ENCODE measurements at places on chromosomes 2 and 18.

DNA sequence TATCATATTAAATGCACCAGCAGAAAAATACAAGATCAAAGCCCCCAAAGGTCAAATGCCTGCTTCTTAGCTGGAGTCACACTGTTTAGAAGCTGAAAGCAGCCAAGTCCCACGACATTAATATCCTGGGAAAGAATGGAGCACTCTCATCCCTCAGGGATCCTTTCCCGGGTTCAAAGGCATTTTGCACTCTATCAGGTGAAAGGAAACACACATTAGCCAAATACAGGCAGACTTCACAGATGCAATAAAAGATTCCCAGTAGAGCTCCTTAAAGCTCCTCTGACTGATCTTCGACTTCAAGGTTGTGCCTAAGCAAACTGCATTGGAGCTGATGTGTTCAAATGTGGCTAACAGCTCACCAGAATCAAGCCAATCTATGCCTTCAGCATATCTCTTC is 158.4 kb downstream of the RNF152 start:
- no peak for DNase-seq

DNA sequence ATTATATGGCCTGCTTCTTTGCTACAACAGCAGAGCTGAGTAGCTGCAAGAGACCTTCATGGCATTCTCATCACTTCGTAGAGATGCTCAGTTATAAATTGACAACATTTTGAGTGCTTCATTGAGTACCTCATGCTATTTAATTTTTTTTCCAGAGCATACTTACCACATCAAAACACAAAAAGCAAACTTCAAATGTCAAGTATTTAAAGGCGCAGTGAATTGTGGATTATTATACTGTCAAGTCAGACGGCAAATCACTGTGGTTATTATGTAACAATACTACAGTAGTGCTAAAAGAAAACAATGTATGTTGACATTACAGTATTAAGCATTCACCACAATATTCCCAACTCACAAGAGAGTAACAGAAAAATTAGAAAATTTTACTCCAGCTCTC is 12.5 kb downstream of the ZC3H8 start:
- no peak for DNase-seq

- no peak for DNase-seq
Observed at GRCh38 chr18:77071711-77072292, 60.8 kb downstream of the MBP start.

DNA sequence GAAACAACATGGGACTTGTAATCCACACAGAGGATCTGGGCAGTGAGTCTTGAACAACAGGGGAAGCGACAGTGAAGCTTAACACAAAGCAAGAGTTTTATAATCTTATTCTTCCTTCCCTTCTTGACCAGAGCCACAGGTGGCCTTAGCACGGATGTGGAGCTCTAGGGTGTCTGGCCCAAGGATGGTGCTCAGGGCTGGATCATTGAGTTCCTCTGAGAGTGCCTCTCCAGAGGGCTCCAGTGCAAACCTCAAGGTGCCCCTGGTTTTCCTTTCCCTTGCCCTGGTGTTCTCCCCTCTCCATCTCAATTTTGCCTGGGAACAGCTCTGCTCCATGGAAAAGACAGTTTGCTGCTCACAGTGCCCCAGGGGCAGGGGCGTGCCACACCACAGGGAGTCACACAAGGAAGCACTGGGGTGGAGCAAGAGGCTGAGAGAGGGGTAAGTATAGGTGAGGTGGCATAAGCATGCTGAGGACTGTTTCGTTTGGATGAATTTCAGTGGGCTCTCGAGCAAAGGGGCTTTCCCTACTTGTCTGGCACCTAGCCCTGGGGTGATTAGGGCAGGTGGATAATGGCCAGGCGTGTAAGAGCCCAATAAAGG is 88.6 kb upstream of the B3GNT7 start:
- DNase-seq, result no peak

DNA sequence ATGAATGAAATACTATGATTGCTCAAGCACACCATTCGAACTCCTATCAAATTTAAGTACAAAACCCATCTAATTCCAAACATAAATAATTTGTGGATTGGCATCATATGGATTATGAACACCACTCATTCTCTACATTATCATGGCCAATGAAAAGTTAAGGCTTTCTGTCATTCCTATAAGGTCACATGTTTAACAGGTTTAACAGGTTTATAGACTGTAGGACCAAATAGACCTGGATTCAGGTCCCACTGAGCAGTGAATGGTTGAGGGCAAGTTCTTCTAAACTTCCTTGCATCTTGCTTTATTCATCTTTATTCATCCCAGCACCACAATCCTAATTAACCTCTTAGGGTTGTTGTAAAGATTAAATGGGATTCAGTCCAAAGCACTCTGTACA is 33.4 kb downstream of the FBXO36 start:
- DNase-seq, result no peak

DNA sequence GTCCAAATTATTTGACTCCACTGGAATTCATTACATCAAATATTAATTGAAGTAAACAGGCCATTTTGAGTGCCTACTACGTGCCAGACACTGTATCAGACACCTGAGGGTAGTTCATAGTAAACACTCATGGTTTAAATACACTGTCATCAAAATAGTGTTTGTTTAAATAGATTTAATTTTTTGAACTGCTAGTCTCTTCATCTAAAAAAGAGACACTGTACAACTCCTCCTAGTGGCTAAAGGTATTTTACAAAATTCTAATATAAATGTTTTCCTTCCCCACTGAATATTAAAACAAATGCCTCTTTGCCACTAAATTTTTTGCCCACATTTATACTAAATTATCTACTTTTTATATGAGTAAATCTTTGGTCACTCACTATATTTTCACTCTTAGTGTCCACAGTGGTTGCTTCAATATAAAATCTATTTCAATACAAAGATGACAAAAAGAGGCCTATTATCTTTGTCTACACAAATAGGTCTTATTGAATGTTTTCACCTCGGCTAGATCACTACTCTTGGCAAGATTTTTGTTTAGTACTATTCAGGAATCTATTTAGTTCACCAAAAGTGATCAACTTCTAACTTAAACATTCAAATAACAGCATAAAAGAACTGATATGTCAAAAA is 122.1 kb downstream of the TMEM247 start:
- no peak for DNase-seq

DNA sequence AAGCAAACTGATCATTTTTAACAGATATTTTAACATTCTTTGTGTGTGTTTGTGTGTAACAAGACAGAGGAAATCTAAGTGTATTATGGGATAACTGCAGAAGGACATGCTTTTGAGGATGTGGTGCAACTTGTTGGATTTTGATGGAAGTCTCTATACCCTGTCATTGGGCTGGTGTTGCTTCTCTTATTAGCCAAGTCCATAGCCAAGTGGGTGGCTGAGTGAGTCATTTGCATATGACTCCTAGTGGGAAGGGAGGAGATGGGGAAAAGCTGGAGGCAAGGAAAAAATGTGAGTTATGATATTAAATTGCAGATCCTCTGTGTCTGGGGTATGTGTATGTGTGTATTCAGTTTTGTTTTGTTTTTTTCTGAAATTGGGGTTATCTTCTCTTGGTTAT is 879.9 kb downstream of the DCC start:
- DNase-seq, result no peak

GRCh38 chr18:72041313-72042032 is 502.7 kb downstream of the CBLN2 start:
- no peak for DNase-seq

DNA sequence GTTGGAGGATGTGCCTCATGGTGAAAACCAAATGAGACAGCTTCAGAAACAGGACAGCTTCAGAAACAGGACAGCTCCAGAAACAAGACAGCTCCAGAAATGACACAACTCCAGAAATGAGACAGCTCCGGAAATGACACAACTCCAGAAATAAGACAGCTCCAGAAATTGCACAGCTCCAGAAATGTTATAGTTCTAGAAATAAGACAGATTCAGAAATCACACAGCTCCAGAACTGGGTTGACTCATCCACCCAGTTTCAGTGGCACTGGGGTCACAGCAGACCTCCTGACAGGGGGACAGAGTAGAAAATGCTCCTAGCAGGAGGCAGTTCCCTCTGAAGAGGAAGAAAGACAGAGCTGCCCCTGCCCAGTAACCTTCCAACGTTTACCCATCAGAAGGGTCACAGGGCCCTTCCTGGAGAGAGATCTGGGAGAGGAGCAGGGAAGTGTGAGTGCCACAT is 26.9 kb upstream of the COL6A3 start:
- DNase-seq, result no peak

DNA sequence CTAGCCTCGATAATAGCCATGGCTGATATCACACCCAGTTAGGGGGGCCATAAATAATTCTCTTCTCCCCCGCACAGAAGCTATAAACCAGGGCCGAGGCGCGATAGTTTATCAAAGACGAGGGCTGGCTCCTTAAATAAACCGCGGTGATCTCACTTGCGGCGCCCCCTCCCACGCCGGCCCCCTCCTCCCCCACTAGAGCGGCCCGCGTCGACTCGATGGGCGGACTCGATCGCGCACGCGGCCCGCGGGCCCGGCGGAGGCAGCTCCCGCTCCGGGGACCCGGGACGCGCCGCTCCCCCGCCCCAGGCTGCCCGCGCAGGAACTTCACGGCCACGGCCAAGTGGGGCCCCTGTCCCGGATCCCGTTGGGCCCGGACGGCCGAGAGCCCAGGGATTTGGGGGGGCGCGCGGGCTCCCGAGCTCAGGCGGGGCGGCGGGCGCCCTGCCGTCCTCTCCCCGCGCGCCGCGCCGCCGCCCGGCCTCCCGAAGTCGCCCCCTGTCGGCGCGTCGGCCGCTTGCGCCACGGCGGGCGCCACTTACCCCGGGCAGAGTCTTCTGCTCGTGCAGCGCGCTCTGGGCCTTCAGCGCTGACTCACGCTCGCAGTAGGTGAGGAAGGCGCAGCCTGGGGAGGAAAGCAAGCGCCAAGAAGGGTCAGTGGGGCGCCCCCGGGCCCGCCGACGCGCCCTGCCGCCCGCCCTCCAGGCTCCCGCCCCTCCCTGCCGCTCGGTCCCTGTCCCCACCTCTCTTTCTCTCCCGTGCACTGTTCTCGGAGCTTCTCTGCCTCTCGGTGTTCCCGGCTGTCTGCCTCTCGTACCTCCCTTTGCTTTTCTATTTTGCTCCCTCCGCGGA is 80.4 kb downstream of the CELF4 start:
- DNase-seq, result no peak

GRCh38 chr2:200609028-200609614 is 23.3 kb downstream of the AOX1 start:
- no peak for DNase-seq

DNA sequence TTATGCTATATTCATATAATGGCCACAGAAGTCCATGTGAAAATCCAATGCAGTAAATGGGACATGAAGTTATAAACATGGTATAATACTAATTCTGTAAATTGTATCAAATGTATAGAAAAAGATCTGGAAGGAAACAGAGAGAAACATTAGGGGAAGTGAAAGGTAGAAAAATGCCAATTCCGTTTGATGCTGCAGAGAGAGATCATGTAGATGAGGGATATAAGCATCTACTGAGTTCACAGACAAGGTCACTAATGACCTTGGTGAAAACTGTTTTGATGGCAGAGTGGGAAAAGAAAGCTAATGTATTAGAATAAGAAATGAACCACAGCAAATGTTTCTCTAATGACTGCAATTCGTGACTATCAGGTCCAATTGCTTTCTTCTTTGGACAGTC is 56.0 kb downstream of the BARD1 start:
- no peak for DNase-seq

DNA sequence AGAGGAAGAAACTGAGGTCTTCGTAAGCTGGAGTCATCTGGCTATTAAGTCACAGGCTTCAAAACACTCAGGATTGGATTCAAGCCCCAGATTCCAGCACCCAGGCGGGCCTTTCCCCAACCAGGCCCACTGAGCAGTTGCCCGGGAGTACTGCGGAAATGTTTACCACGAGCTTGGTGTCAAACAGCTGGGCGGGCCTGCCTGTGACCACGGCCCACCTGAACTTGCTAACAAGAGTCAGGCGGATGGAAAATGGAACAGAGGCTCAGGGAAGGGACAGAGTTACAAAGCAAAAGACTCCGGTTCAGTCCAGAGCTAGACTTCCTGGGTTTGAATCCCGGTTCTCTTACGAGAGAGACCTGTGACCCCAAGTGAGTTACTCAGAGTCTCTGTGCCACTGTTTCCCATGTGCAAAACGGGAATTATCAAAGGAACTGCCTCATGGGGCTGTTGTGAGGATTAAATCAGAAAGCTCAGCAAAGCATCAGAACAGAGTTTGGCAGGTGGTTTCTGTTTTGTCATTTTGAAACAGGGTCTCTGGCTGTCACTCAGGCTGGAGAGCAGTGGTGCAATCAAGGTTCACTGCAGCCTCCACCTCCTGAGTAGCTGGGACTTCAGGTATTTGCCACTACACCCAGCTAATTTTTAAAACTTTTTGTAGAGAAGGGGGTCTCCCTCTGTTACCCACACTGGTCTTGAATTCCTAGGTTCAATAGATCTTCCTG is 49.0 kb upstream of the TFCP2L1 start:
- DNase-seq, result no peak

All from cortex of kidney (tissue), 1 donor.